Stimulated activated CD8-positive, alpha-beta memory T cell treated with anti-CD3 and anti-CD28 coated beads, Interleukin-4, amount 100 ng/mL, for 4 hours (primary cell): ENCODE measurements at places on chromosomes 2 and 18.

DNA sequence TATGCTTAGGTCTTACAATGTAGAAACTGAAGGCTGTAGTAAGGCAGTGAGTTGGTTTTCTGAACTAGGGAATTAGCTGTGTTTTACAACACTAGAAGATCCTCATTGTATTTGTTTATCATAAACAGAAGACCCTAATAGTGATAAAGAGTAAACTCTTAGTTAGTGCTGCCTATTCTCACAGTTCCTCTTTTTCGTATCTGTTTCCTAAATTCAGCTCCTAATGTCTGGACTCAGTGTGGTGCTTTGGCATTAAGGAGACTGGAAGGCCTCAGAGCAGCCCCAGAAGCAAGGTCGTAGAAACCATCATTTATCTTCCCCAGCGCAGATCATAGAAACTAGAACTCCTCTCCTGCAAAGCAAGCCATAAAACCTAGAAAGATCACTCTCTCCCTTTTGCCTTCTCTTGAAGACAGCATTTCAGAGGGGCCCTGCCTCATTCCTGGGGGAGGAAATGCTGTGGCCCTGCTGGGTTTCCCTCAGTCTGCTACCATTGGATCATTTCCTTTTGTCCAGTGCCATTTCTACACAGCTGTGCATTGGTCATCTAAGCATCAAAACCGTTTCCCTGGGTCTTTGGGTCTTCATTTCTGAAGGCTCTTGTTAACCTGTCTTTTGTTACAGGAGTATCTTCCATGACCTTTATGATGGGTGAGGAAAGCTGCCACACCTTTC, 4.7 kb downstream of the ACP1 start:
- DNase-seq: no peak

- no peak for DNase-seq
Observed at GRCh38 chr2:218370410-218371063, 11.5 kb upstream of the SLC11A1 start.

DNA sequence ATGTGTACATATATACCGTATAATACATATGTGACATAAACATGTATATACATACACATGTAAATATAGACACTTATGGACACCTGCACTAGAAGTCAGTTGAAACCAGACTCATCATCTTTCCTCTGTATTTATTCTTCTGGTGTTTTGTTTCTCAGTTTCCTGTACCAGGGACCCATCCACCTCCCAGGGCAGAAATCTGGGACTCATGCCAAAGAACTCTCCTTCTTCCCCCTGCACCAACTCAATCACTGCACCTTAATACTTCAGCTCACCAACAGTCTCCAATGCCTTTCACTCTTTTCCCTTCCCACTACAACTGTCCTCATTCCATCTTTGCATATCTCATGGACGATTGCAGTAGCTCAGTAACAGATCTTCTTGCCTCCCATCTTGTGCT, 428.0 kb downstream of the FBXO15 start:
- no peak for DNase-seq

- DNase-seq: no peak
Observed at GRCh38 chr2:34121076-34121475, 522.0 kb upstream of the FAM98A start.

DNA sequence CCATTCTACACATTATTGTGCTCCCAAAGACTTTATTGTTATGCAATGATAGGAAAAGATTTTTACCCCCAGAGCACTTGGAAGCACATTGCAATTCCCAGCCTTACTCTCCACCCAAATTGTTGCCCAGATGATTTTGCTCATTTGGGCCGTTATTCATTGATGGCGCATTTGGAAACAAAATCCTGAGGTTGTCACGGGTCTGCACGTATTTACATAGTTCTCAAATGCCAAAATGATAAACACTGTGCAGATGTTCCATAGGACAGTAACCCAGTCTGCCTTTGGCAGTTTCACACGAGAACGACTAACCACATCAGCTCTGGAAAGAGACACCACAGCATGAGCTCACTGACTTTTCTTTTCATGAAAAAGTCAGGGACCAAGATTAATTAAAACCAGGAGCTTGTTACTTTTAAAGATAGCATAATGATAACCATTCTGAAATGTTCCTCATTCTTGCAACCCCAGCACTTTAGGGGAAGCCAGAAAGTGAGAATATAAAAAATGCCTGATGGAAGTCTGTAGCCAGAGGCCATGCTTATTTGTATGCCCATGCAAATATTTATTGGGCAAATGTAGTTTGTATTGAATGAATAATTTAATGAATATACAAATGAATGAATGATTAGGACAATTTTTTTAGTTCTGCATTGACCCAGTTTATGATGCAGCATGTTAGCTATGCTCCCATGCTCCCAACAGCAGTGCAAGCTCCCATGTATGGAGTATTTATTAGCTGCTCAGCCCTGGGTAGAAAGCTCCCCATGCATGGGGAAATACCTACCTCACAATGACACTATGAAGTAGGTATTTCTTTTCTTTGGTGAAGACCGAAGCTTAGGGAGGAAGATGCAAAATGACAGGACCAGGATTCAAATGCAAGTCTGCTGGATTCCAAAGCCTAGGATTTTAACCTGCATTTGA, 84.6 kb downstream of the MAIP1 start:
- no peak for DNase-seq

- no peak for DNase-seq
Observed at GRCh38 chr18:41372046-41372665, 582.9 kb upstream of the PIK3C3 start.

DNA sequence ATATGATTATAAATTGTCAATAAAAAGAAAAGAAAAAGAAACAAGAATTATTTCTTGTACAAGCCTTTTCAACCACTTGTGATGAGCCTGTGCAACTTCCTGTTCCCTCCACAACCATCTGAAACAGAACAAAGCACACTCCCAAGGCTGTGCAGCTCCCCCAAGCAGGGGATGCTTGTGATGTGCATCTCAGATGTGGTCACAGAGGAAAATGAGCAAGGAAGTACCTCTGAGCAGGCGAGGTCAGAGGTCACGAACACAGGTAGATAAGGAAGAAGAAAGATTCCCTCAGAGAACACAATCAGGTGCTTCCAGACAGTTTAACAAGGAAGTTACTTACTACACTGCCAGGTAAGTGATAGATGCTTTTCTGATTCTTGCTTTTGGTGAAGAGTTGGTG, 274.8 kb upstream of the SLC39A10 start:
- DNase-seq: no peak

- DNase-seq: no peak
Observed at GRCh38 chr2:169775354-169775753, 23.3 kb upstream of the SSB start.

GRCh38 chr2:163370169-163370886, 365.5 kb downstream of the FIGN start:
- DNase-seq: no peak

GRCh38 chr2:217897816-217898806, 104.7 kb downstream of the TNS1 start:
- DNase-seq: no peak

- no peak for DNase-seq
Observed at GRCh38 chr2:9258953-9259399, 52.4 kb downstream of the ASAP2 start.

GRCh38 chr2:160415991-160416390, 77.6 kb downstream of the RBMS1 start:
- no peak for DNase-seq

DNA sequence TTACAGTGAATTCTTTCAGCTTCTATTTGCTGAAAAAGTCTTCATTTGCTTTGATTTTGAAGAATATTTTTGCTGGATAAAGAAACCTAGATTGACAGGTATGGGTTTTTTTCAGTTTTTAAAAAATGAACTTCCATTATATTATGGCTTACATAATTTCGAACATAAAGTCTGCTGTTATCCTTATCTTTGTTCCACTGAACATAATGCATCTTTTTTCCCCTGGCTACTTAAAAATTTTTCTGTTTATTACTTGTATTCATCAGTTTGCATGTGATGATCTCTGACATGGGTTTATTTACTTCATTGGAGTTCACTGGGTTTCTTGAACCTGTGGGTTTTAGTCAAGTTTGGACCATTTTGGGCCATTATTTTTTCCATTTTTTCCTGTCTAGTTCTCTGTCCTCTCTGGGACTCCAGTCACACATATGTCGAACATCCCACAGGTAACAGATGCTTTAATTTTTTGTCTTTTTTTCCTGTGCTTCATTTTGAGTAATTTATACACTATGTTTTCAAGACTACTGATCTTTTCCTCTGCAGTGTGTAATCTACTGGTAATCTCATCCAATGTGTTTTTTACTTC, 33.1 kb downstream of the SEC11C start:
- DNase-seq: no peak

DNA sequence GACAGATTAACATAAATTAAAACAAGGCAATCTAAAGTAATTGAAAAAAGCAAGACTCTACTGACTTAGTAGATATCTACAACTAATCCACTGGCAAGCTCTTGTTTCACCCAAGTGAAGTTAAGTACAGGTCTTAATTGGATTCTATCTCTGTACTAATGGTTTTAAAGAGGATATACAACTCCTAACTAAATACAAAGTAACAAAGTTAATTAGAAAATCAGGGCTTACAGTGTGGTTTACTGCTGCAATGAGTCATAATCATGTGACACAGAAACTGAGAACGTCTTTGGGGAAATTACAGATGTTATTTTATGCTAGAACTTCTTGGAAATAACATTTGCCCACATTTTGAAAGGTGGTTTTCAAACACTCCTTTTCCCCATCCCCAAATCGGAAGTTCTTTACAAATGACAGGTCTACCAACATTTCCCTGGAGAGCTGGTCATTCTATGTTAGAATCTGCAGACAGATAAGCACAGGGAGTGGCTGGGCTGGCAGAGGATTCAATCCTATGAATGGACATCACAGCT, 245.3 kb downstream of the STK39 start:
- DNase-seq: no peak

DNA sequence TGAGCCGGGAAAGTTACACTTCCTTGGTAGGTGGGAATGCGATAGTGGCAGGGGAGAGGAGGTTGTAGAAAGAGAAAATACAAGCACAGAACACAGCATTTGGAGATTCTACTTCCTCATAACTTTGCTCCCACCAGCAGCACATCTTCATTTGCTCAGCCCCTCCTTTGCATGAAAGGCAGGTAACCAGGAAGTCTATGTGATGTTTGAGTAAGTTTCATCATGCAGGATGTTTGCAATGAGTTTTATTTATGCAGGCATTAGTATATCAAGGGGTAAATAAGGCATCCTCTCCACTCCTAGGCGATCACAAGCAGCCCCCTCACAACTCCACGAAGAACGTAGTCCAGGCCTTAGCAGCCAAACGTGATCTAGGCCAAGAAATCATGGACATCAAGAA, 5.0 kb downstream of the RNF152 start:
- DNase-seq: no peak

- DNase-seq: no peak
Observed at GRCh38 chr2:150477347-150477746, 10.1 kb downstream of the RND3 start.

DNA sequence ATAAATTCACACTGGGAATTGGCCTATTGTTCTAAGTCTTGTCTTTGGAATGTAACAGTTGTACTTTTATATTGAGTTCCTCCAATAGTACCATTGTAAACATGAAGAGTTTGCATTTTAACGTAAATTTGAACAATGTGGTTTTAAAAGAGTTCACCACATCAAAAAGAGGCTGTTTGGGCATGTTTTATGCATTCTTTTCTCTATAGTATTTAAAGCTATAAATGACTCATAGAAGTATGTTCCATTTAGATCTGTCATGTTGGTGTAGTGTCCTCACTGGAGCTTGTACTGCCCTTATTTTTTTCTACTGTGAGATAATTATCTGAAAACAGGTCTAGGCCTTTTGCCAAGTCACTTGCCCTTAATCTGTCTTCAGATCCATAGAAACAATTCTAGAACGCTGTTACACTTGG, 141.9 kb downstream of the RHBDD1 start:
- DNase-seq: no peak

DNA sequence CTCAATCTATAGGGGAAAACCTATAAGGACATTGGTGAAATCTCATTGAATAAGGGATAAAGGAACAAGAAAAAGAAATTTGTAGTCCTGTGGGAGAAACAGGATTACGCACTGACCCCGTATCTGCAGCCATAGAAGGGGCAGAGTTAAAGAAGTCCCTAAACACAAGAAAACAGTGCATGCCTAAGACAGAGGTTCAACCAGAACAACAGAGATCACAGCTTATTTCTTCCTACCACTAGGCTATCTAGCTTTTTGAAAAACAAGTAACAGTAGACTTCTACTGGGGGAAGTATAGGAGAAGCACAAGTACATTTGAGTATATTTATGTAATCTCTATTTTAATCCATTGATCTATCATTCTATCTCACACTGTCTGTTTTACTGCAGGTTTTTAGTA, 485.2 kb upstream of the REG3G start:
- no peak for DNase-seq

DNA sequence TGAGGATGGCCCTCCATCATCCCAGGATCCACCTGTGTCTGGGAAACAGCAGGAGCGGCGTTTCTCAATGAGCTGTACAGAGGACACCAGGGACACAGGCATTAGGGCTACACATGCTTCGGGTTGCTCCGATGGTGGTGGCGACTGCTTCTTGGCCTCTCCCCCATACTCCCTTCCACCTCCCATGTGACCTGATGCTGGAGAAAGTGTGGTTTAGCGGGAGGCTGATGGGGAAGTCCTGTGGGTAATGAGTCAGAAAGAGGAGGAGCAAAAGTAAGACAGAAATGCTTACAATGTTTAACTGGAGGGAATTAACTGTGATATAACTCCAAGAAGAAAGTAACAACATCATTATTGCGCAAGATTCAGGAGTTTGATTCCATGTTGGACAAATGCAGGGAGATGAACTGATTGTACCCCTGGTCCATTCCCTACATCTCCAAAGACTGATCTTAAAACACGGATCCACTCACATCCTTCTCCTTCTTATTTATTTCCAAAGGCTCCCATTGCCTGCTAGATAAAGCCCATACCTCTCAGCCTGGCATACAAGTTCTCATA, 186.6 kb downstream of the NRP2 start:
- no peak for DNase-seq

- DNase-seq: no peak
Observed at GRCh38 chr2:241770185-241770935, 6.3 kb upstream of the GAL3ST2 start.

GRCh38 chr2:205767617-205768016, 85.3 kb downstream of the NRP2 start:
- DNase-seq: no peak

GRCh38 chr2:88086401-88086800, 18.8 kb downstream of the SMYD1 start:
- no peak for DNase-seq

GRCh38 chr18:44458777-44459176, 221.9 kb upstream of the SETBP1 start:
- DNase-seq: no peak

DNA sequence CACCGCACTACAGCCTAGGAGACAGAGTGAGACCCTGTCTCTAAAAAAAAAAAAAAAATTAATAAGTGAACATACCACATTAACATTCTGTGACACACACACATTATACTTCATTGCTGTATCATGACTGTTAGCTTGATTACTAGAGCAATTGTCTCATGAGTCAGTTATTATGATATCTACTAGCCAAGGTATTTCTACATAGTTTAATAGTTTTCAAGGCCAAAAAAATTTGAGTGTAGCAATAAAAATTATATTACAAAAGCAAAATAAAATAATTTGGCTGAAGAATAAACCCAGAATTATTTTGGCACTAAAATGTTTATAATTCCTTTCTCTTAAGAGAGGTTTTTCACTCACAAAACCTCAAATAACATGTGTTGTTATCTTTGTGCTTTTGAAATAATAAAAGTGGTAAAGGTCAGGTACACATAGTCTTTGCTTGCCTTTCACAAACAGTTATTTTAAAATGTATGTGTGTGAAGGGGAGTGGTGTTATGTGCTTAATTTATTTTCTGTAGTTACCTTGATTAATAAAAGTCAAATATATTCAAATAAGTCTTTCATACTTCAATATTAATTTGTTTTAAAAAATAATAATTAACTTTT, 136.9 kb upstream of the SPOPL start:
- DNase-seq: no peak
